Stimulated activated CD4-positive, alpha-beta T cell treated with anti-CD3 and anti-CD28 coated beads, Interleukin-1b, Interleukin-23, amount 100 ng/mL, for 1 hour (primary cell): ENCODE measurements at places on chromosomes 7 and 10.

DNA sequence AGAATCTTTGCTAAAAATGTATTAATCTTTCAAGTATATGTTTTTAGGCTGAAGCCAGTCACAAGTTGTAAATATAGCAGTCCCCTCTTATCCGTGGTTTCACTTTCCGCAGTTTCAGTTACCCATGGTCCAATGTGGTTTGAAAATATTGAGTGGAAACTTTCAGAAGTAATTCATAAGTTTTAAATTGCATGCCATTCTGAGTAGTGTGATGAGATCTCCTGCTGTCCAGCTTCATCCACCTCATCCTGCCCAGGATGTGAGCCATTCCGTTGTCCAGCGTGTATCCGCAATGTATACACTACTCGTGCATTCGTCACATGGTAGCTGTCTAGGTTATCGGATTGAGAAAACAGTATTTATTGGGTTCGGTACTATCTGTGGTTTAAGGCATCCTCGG is 12.2 kb downstream of the PDCD4 start:
- no peak for DNase-seq

- DNase-seq, result no peak
These were observed 14.6 kb downstream of the IFIT3 start for GRCh38 chr10:89342206-89342958.

- no peak for DNase-seq
These were observed 17.8 kb downstream of the CAV1 start for GRCh38 chr7:116542618-116543017.

- DNase-seq, result no peak
These were observed 139.4 kb upstream of the AKR1E2 start for GRCh38 chr10:4686644-4686996.

GRCh38 chr7:142939226-142939910 is at the start of gene LLCFC1:
LLCFC1 (plus strand) TSS chr7:142939484; CDS start chr7:142939622, 138 bp downstream.
- DNase-seq, result no peak

- DNase-seq, result no peak
These were observed 349.5 kb downstream of the TYW1 start for GRCh38 chr7:67346126-67346525.

DNA sequence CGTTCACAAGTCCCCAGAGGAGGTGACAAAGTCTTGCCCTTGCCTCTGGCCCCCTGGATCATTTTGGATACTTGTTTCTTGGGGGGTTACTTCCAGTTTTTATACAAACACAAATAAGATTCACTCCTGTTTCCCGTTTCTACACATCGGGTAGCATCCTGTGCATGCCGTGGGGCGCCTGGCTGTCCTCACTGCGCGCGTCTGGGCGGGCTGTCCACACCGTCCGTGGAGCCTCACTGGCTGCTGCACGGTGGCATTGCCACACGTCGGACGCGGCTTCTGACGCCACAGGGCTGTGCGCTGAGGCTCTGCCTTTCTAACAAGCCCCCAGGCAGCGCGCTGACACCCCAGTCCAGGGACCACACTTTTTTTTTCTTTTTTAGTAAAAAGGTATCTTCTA is 18.4 kb downstream of the BNIP3 start:
- DNase-seq, result no peak
